Cerebellar nuclear complex (tissue), 1 donor: ENCODE measurements at places on chromosomes 13 and 19.

GRCh38 chr13:78033509-78033908 is 114.9 kb upstream of the EDNRB start:
- DNase-seq = no peak

GRCh38 chr13:80577926-80578670 is 237.2 kb upstream of the SPRY2 start:
- no peak for DNase-seq

GRCh38 chr13:71605744-71606143 is 261.3 kb downstream of the DACH1 start:
- no peak for DNase-seq

GRCh38 chr13:40194224-40194806 is 472.1 kb downstream of the FOXO1 start:
- DNase-seq = no peak

DNA sequence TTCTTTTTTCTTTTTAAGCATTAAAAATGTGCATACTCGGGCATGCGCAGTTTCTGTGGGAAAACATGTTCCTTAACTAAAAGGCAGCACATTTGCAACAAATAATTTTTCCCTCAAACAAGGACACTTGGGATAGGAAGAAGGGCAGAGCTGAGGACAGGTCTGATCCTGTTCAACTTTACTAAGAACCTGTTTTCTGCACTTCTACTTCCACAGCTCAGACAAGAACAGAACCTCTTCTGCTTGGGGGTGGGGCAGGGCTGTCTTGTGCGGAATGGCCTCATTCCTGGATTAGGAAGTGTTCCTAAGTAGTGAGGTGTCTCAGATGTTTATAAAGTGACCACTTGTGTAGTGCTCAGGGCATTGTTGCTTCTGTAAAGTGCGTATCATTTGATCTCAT is 18.3 kb downstream of the SAFB start:
- no peak for DNase-seq

DNA sequence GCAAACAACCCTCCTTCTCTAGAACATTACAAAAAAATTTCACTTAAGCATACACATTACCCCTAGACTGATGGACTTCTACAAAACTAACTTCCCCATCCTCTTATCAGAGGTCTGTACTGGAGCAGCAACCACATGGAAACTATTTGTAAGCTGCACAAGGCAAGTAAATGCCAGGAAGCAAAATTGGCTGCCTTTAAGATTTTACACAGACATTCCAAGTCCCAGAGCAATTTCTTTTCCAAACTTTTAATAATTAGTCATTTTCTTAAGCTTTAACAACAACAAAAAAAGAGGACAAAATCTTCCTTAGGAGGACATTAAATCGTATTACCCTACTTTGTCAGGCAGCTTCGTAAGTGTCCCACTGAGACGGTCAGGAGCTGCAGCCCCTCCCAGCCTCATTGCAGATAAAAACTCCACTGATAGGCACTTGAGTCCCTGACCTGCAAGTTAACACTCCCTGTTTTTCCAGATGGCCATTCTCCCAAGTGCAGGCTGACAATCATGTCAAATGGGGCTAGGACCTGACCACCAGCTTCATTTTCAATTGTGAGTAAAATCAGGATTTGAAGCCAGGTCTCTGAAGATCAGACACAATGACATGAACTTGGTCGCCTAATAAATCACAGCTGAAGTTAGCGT is 680.1 kb downstream of the DIAPH3 start:
- no peak for DNase-seq

GRCh38 chr19:57803594-57804325 is 11.0 kb downstream of the ZNF552 start:
- DNase-seq = no peak
